ENCODE measurements at places on chromosomes 6 and 20.

GRCh38 chr6:53982366-53983050, 128.7 kb upstream of the MLIP start:
- no peak for DNase-seq

- DNase-seq, result no peak
These were observed 116.6 kb downstream of the PLCB4 start for GRCh38 chr20:9185511-9185910.

DNA sequence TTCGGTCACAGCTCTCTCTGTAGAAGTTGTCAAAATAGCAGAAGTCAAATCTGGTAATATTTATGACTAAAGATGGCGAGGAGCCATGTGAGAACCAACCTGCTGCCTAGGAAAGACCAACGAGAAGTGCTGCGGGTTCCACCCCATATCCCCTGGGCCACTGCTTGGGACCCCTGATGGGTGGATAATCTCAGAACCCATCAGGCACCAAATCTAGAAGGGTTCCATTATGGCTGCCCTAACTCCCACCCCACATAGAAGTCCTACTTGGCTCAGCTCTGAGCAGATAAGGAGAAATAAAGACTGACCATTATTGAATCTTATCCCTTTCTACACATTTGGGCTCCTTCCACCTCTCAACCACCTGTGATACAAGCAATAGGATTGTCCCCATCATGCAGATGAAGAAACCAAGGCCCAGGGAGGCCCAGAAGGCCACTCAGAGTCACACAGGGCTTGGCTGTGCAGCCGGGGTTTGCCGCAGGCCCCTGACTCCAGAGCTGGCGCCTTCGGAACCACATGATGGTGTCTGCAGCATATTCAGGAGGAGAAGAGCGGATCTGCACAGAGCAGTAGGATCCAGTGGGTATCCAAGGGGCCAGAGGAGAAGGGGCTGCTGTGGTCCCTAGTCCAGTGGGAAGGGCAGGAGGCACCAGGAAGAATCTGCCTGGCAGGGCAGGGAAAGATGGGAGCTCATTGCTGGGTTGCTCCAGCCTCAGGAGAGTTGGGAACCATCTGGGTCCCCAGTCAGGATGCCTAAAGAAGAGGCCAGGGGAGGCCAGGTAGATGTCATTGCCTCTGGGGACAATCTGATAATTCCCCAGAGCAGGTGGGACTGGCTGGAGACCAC, 9.6 kb upstream of the PCMTD2 start:
- DNase-seq, result no peak

GRCh38 chr20:22821081-22821727, 213.9 kb upstream of the SSTR4 start:
- no peak for DNase-seq

- no peak for DNase-seq
These were observed 159.4 kb downstream of the FAXC start for GRCh38 chr6:99189823-99190721.

DNA sequence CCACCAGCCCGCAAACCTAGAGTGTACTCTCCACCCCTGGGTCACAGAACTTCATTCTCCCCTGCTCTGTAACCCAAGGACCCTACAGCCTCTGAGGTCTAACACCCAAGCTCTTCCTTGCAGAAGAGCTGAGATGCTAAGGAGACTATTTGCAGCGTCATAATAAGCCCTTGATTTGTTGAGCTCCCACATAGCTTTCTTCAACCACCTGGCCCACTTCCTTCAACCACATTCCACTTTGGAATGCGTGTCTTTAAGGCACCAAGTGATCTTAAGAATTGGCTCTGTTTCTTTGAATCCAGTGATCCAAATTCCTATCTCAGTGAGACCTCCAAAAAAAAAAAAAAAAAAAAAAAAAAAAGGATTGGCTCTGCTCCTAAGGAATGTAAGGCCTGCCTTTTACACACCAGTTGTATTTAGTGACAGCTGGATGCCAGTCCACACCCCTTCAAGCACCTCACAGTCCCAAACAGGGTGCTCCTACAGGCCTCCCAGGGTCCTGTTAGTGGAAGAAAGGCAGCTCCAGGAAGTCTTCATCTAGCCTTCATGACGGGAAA, 106.2 kb downstream of the UBE3D start:
- DNase-seq, result no peak

GRCh38 chr6:54244430-54244829, 63.8 kb upstream of the TINAG start:
- no peak for DNase-seq

DNA sequence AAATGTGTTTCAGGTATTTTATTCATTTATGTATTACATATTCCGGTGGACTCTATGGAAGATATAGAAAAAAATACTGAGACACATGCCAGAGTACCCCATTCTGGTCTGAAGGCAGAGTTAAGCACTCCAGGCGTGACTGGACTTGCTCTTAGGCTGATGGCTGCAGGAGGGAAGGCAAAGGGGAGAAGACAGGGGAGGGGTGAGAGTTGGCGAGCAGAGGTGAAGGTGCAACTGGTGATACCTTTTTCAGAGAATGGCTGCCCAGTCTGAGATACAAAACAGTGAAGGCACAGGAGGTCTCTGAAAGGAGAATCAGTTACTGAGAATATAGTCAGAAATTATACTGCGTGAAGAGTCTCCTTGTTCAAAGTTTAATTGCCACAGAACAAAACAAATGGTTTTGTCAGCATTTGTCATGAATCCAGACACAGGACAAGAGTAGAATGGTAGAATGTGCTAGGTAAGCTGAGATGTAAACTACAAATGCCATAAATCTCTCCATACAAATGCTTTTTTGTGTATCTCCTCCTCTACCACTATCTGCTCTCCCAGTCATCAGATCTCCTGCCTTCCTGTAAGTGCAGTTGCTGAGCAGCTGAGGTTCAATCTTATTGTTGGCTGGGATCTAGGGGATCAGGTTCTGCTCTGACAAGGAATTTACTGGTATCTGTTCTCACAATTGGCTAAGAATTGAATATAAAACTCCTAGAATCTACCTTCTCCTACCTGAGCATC, 104.2 kb upstream of the DST start:
- DNase-seq, result no peak

GRCh38 chr6:14337152-14337551, 219.6 kb downstream of the CD83 start:
- no peak for DNase-seq

DNA sequence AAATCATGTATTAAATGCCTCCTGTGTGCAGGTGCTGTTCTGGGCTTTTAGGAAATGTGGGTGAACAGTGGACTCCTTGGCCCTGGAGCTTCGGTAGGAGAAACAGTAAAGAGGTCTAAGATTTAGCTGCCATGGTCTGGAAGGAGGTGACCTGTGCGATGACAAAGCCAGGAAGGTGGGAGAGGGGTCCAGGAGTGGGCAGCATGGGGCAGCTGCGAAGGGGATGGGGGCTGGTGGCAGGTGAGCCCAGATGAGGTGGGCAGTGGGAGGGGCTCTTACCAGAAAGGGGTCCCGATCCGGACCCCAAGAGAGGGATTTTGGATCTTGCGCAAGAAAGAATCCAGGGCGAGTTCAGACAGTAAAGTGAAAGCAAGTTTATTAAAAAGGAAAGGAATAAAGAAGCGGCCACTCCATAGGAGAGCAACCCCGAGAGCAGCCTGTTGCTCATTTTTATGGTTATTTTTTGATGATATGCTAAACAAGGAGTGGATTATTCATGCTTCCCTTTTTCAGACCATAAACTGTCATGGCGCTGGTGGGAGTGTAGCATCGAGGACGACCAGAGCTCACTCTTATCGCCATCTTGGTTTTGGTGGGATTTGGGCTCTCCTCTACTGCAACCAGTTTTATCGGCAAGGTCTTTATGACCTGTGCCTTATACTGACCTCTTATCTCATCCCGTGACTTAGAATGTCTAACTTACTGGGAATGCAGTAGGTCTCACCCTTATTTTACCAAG, 38.7 kb downstream of the PRR18 start:
- DNase-seq, result no peak

GRCh38 chr6:155439376-155439775, 16.3 kb downstream of the NOX3 start:
- DNase-seq, result no peak

DNA sequence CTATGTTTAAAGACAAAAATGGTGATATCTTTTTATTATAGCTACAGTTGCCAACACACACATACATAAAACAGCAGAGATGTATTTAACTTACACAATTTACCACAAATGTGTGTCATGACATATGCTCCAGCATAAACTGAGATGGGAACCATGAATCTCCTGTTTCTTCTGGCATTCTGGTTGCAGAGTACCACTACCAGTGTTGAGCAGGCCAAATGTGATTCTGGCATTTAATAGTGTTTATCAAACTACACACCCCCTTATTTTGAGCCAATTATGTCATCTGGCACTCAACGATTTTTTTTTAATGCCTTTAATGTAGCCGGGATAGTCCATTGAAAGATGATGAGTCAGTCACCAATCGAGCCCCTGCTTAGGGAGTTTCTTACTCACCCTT, 59.0 kb upstream of the TPD52L1 start:
- DNase-seq, result no peak

DNA sequence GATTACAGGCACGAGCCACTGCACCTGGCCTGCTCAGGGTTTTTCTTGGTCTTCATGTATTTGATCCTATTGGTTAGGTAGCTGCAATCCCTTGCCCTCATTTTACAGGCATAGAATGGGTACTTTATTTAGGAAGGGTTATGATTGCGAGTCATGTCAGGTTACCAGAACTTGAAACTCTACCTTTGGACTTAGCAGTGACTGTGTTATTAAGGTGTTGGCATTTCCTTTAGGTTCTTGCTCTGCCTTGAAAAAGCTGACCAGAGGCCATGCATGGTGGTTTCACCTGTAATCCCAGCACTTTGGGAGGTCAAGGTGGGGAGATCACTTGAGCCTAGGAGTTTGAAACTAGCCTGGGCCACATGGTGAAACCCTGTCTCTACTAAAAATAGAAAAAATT, 24.5 kb downstream of the JARID2 start:
- no peak for DNase-seq

DNA sequence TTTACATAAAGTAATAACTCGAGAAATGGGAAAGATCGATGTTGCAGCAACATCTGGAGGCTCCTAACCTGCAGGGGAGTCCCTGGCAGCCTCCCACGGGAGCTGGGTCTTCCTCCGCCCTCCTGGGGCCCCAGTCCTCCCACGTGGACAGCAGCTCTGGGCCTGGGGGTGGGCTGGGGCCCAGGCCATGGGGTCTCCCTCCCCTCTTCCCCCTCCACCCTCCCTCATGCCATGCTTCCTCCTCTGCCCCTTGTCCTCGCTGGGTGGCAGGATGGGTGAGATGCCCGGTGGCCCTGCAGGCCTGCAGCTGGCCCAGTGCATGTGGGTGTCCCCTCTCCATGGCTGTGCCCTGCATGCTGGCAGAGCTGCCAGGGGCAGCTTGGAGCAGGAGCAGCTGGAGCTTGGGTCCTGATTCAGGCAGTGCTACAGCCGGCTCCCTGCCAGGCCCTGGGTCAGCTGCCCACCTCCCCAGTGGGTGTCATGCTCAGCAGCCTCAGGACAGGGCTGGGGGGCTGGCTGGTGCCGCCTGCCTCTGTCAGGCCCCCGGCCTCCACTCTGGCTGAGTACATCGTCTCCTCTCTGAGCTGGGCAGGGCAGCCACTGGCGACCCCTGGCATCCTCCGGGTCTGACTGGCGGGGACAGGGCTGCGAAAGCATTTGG, 48.9 kb upstream of the BHLHE23 start:
- no peak for DNase-seq

- no peak for DNase-seq
These were observed 8.6 kb downstream of the ADTRP start for GRCh38 chr6:11769811-11770545.

GRCh38 chr6:9699888-9700287, 715.0 kb downstream of the TFAP2A start:
- no peak for DNase-seq

- DNase-seq, result no peak
These were observed 11.2 kb upstream of the SERPINB9 start for GRCh38 chr6:2914318-2914660.

DNA sequence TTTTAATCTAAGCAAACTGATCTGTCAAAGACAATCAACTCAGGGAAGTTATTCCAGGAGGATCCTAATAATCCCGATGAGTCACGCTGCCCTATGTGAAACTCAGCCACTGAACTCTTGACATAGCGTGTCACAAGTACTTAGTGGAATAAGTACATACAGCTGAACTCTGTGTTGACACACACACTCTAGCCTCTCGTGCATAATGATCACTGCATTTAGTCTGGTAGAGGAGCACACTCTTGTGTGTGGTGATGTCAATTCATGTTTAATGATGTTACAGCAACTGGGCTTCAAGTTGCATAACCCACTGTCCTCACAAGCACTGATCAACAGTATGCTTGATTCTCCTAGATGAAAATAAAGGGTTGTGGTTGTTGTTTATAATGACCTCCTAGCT, 148.3 kb downstream of the HACE1 start:
- DNase-seq, result no peak

DNA sequence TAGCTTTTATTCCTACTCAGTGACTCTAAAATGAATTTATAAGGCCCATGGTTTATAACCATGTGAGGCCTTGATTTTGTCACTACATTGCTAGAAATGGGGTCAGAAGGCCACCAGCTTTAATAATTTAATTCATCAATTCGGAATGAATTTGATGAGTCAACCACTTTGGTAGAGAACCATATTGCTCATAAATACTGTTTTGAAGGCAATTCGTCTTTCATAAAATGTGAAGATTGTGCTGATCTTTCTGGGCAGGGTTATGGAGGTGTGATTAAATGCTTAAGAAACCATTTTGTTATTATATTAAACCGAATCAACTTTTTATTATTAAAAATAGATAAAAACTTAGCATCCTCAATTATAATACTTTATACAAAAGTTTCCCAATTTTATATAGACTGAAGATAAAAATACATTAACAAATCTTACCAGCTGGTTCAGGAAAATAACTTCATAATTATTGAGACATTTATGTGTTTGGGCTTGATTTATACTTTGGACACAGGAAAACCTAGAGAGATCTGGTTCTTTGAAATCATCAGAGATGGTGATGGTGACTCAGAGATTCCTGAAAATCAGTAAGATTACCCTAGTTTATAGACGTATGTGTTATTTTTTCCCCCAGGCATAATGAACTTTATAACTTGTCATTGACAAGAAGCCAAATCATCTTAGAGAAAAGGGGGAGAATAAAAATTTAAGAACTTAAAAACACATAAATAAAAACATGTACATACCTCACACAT, 10.6 kb downstream of the HCRTR2 start:
- DNase-seq, result no peak

DNA sequence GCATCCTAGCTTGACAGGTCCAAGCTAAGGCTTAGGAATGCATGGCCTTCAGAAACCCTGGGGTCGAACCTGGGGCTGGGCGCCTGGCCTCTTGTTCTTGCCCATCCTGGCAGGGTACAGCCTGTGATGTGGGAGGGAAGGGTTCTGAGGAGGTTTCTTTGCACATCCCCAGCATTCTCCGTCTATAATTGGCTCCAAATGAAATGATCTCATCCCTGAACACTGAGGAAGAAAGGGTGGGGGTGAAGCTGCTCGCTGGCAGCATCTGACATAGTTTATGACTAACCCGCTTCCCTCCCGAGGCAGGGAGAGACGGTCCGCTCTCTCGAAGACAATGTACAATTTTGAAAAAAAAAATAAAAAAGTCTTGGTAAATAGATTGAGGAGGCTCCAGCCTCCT, 67.1 kb upstream of the ZNFX1 start:
- DNase-seq, result no peak

GRCh38 chr20:63032861-63033793, 26.4 kb upstream of the BHLHE23 start:
- no peak for DNase-seq
